ENCODE measurements at places on chromosomes 7 and 10.

DNA sequence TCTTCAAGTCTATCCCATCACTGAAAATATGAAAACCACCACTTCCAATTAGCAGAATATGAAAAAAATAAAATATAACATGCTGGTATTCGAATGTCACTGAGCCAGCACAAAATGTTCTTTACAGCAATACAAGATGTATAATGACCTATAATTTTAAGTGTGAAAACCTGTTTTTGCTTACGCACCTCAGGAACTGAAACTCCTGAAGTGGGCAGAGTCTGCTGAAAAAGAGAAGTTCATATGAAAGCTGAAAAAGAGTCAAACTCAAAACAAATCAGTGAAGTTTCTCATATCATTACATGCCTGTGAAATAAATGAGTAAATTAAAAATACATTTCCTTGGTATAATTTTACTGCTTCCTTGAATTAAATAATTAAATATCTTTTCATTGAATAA, 272.5 kb downstream of the DGKB start:
- no peak for DNase-seq

DNA sequence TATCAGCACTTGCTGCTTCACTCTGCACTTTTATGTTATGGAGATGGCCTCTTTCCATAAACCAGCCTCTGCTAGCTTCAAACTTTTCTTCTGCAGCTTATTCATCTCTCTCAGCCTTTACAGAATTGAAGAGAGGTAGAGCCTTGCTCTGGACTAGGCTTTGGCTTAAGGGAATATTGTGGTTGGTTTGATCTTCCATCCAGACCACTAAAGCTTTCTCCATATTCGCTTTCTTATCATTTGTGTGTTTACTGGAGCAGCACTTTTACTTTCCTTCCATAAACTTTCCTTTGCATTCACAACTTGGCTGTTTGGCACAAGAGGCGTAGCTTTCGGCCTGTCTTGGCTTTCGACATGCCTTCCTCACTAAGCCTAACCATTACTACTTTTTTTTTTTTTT, 23.6 kb downstream of the DYDC2 start:
- no peak for DNase-seq

DNA sequence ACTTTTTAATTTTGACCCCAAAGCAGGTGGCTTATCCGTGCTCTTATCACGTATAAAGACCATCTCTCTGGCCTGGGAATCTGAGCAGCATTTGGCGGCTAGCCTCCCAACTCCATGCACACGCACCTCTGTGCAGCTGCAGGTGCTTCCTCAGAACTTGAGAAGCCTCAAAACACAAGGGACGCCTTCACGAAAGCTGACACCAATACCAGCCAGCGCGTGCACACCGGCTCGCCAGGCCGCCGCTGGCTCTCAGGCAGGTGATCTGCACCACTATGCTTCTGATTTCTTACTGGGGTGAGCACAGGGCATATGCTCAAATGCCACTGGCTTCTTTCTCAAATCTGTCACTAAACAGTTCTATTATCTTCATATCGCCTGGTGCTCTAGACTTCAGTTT, 145.0 kb downstream of the PARD3 start:
- no peak for DNase-seq

DNA sequence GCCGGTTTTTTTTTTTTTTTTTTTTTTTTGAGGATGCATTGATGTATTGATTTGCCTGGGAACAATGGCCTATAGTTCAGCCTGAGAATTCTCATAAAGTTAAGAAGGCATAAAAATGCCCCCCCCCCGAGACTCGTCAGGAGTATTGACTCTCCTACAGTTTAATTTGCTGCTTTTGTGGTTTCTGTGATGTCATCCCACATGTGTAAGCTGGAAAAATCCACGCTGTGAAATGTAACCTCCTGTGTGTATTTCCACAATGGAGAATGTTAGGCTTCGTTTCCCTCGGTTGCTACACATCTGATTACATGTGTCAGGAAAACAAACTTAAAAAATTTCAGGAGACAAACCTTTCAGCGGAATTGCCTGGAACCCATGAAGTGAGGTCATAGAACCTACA, 117.9 kb downstream of the FANK1 start:
- DNase-seq = no peak

- no peak for DNase-seq
Observed at GRCh38 chr10:8946451-8946850, 892.0 kb downstream of the GATA3 start.

DNA sequence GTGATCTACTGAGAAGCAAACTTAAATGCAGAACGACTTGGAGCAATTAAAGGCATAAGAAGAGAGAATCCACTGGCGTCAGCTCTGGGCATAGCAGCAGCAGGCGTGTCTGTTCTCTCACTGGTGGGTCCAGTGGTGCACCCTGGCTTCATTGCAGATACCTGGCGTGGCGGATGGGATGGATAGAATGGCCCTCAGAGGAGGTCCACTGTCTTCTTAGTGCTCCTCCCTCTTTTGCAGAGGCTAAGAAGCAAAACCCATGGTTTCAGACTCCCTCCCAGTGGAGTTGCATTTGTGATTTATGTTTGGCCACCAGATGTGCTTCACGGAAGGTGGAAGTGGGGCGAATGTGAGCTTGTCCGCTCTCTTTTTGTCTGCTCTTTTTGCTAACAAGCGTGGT, 28.4 kb upstream of the PRKAG2 start:
- DNase-seq = no peak

DNA sequence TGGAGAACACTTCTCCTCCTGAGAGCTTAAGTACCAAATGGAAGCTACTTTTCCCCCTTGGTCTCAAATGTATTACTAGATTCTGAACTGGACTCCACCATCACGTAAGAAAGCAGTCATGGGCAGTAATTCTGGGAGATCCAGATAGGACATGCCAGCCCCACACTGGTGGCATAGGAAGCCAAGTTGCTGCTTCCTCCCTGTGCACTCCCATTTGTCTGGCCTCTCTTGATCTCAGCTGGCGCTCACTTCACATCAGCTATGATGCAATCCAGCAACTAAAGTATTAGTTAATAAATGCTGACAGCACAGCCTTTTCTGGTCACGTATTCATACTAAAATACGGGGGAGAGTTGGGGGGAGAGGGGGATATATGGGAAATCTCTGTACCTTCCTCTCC, 3.4 kb upstream of the IL6 start:
- DNase-seq = no peak

DNA sequence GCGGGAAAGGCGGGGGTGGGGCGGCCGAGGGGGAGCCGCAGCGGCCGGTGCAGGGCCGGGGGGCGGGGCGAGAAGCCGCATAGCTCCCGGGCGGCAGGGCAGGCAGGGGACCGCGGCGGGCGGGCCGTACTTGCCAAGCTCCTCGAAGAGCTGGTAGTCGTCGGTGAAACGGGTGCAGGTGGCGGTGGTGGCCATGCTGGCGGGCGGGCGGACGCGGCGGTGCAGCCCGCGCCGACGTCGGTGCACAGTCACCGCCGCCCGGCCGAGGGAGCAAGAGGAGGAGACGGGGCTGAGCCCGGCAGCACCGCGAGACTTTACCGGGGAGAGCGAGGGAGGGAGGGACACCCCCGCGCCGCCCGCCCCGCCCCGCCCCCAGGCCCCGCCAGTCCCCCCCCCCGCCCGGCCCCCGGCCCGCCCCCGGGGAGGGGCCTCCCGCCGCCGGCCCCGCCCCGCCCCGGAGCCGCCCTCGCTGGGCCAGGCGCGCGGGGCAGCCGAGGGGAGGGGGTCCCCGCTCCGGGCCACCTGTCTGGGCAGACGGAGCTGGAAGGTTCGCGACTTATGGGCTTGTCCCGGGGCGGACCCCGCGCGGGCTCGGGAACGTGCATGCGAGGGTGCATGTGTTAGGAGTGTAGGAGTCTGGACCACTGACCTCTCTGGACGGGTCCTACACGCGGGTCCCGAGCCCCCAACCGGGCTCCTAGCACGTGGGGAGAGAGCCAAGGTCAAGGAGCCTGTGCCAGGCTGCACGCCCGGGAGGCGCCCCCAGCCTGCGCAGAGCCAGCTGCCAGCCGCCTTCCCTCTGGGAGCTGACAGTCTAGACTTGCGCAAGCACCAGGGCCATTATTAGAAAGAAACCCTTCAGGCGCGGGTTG, at the start of gene CAMK2G:
CAMK2G (minus strand) TSS at position 289 of the 872 bp plus-strand sequence; CDS start at position 195, 94 bp downstream.
- DNase-seq = peak; percentile 51

- no peak for DNase-seq
Observed at GRCh38 chr7:26165950-26166683, 14.1 kb downstream of the NFE2L3 start.

DNA sequence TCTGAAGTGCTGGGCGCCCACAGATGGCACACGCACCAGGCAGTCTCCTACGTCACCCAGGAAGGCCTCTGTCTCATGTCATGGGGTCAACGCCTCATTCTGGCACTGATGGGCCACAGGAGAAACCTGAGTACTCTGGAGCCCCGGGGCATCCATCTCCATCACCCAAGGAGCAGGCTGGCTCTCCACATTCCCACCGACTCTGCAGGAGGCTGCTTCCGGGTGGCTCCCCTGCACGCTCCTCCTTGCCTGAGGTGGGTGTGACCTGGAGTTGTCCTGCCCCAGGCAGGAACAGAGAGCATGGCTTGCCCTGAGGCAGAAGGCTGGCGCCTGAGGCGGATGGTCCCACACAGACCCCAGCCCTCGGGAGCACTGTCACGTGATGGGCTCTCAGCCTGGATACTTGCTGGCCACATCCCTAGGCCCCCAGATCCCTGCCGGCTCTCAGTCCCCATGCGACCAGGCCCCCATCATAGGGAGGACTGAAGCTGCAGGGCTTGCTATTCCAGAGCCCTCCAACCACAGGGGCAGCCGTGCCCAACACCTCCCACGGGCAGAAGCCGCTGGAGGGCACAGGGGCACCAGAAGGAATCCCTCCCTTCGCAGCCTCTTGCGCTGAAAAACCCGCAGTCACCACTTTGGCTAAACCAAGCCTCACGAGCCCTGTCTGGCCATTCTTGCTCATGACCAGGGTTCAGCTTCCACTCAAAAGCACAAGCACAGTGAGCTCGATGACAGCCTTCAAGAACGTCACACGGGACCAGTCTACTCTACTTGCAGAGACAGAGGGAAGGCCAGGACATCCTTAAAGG, 80.7 kb downstream of the MAD1L1 start:
- DNase-seq = no peak

GRCh38 chr7:5478568-5479430, 55.2 kb upstream of the TNRC18 start:
- no peak for DNase-seq

DNA sequence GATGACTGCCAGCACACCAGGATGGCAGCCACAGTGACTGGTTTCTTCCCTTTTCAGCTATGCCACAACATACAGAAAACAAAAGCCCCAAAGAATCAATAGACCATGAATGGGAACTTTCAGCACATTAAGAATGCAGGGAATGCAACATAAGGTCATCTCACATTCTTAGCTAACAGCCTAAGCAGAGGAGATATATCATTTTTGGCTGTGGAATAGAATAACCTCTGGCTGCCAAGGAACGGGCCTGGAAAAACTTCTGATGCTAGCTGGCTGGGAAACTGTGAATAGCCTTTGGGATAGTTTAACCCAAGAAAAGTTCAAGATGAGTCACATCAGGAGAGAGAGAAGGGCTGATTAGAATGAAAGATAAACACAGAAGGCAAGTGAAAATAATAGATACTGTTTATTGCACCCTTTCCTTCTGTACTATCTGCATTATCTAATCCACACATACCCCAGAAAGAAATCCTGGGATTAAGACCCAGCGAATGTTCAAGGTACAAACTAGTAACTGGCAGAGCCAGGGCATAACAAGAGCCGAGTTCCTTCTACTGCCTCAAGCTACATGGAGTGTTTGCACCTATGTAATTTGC, 169.2 kb downstream of the SEMA3A start:
- no peak for DNase-seq

- DNase-seq = no peak
Observed at GRCh38 chr10:23980094-23980493, 228.8 kb upstream of the KIAA1217 start.

GRCh38 chr10:718143-718700, 28.8 kb upstream of the DIP2C start:
- DNase-seq = no peak

- no peak for DNase-seq
Observed at GRCh38 chr10:22016046-22016705, 12.6 kb upstream of the DNAJC1 start.

DNA sequence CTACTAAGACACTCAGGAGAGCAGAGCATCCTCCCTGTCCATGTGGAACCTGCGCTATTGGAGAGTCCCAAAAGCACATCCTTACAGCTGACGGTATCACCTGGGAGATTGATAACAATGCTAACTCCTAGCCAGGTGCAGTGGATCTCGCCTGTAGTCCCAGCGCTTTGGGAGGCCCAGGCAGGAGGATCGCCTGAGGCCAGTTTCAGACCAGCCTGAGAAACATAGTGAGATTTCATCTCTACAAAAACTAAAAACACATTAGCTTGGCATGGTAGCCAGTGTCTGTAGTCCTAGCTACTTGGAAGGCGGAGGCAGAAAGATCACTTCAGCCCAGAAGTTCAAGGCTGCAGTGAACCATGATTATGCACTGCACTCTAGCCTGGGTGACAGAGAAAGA, 174.9 kb downstream of the ARHGAP12 start:
- no peak for DNase-seq

DNA sequence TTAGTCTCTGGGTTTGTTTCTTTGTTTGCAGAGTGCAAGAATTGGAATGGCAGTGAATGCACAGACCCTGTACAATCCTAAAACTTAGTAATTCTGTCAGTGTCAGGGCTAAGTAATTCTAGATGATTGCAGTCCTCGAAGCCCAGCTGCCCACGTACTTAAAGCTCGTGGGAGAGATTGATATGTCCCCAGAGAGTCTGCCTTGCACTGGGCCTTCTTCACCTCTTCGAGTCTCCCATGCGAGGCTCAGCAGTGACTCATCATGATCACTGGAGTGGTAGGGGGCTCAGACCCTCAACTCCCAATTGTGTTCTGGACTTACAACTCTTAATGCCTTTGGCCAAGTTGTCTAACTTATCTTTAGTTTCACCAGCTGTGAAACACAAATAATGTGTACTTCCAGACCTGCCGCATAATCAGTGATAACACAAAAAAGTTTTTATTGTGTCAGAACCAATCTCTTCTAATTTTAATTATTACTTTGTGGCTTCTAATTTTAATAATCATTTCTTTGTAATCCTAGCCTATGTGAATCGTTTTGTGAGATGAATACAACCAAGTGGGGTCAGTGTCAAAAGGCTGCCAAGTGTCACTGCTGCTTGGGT, 345.6 kb upstream of the LRGUK start:
- DNase-seq = no peak

DNA sequence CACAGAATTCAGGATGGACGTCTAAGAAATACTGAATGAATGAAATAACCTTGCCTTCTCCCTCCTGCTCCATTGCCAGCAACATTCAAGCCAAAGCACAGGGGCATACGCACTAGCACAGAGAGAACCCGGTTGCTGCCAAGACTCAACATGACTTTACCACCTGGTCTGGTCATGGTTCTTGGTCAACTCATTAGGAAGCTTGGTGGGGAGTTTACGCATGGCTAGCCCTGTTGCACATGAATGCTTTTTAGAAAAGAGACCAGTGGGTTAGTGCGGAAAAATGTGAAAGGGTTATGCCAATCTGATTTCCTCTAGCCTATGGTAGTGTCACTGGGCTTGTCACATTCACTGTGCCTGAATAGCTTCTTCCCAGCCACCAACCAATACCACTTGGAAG, 187.6 kb upstream of the NEBL start:
- no peak for DNase-seq

DNA sequence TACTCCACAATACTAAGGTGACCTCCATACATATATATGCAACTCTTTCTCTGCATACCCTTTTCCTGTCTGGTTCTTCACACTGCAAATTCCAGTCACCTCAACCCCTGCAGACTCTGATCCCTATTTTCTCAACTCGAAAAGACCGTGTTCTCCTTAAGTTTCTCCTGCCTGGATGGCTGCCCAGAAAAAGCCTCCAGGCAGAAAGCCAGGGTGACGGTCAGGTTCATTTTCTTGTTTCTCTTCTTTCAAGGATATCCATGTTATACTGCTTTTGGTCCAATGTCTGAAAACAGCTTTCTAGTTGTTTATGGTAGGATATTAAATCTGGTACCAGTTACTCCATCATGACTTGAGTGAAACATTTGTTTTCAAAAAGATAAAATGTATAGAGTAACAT, 267.8 kb upstream of the MYO3A start:
- DNase-seq = no peak

All from activated naive CD4-positive, alpha-beta T cell (primary cell).